ENCODE measurements at places on chromosomes 11 and 22. TPM values are rescaled to one million over a fixed set of nuclear protein-coding genes. Genes with fewer than 3 reads are reported as not detected.

DNA sequence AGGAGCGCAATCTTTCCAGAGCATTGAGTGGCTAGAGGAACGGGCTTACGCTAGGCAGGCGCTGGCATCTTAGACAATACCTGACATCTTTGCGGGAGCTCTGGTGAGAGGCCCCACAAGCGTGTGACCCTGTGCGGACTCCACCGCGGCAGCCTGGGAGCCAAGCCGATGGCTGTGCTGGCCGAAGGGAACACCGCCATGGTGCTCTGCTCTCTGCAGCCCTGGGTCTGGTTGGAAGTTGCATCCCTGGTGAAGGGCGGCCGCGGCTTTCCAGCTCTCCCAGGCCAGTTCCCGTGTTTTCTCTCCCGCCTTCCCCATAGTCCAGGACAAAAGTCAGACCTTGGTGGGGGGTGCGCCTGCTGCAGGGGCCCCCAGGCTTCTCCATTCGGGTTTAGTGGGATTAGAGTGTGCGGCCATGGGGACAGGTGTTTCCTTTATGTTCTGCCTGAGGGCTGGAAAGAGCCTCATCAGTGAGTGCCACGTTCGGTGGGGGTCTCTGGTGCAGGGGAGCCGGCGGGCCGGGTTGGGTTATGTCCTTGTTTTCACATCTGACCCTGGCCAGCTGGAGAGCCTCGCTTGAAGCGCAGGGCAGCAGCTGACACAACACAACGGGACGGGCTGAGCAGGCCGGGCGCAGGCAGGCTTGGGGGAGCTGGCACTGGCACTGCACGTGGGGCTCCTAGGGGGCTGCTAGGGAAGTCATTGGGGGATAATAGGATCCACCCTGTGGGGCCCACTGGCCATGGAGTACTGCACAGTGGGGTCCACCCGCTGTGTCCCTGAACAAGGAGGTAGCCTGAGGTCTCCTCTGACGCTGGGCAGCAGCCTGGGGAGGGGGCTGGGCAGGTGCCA is 94.8 kb downstream of the KCNQ1 start:
- H3K36me3 ChIP-seq: no peaks in the 10 kb centered on the region
- no peak overlapping the region for H3K4me3 ChIP-seq
- H3K27me3 ChIP-seq: no peaks in the 10 kb centered on the region
- DNase-seq: no peak
- no peaks in the 10 kb centered on the region for H3K4me1 ChIP-seq
- no peak overlapping the region for H3K27ac ChIP-seq

EFCAB6 gene
- total RNA-seq: 2.5 TPM

CCDC188 gene
- not detected for total RNA-seq

LRRC32 gene
- 214 TPM for total RNA-seq

MPZL2 gene
- 18.3 TPM for total RNA-seq

MMP8 gene
- total RNA-seq: not detected

DNA sequence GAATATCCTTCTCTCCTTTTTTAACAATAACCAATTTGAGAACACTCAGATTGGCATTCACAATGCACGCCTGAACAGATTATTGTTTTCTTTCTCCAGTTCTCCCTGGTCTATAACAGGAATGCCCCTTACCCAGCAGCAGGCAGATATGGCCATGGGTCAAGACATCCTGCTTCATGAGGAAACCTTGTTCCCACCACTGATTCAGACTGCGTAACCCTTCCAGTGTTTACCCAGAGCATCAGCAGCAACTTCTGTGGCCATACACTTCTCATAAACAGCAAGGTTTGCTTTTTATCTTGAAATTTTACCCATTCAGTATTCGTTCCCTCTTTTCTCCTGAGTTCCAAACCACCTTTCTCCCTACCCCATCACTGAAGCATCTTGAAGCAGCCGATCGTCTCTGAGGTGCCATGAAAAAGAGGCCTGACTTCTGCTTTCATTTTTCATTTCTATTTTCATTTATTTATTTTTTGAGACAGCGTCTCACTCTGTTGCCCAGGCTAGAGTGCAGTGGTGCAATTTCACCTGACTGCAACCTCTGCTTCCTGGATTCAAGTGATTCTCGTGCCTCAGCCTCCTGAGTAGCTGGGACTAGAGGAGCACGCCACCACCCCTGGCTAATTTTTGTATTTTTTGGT is 9.6 kb downstream of the PTS start:
- H3K36me3 ChIP-seq: peaks cover 22% of the 10 kb centered on the region
- no peaks in the 10 kb centered on the region for H3K4me1 ChIP-seq
- H3K27me3 ChIP-seq: no peaks in the 10 kb centered on the region
- no peak overlapping the region for H3K27ac ChIP-seq

TCN2 gene
- 82.0 TPM for total RNA-seq

All from thoracic aorta (tissue), 2 donors.